ENCODE measurements at places on chromosomes 3 and 15.
A peak's percentile ranks its signal among the peaks of the same experiment; 100 is the strongest.

DNA sequence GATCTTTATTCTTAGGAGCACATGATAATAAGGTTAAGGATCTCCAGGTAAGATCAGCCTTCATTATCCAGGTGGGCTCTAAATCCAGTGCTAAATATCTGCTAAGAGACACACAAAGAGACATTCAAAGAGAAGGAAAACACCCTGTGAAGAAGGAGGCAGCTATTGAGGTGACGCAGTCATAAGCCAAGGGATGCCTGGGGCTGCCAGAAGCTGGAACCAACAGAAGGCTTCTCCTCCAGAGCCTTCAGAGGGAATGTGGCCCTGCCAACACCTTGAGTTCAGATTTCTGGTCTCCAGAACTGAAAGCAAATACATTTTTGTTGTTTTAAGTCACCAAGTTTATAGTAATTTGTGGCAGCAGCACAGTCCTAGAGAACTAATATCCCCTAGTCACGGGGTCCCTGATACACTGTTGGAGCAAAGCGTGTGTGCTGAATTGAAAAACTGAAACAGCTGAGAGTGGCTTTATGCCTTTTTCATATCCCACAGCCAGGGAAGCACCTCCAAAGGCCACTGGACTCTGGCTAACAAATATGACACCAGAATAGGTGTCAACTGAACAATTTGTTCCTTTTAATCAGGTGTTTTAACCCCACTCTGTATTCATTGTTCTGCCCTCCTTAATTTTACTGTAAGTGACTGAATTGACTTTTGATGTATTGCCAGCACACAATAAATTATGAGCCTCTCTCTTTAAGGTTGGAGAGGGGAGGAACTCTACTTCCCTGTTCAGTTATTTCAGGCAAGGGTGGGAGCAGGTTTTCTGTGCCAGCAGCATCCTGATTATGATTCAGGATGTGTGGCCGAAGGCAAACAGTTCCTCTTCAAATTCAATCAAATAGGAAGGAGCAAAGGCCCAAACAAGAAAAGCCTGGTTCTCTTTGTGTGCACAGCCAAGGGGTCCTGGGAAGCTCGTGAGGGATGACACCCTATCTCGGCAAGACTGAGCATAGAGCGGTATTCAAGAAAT lies 151.8 kb upstream of the HES1 start:
- DNase-seq = peak; percentile 20

- DNase-seq = peak; percentile 21
Measured at GRCh38 chr3:28252001-28252431, 10.6 kb downstream of the CMC1 start.

- DNase-seq = peak; percentile 4
Measured at GRCh38 chr3:102180280-102180931, 254.4 kb upstream of the ZPLD1 start.

DNA sequence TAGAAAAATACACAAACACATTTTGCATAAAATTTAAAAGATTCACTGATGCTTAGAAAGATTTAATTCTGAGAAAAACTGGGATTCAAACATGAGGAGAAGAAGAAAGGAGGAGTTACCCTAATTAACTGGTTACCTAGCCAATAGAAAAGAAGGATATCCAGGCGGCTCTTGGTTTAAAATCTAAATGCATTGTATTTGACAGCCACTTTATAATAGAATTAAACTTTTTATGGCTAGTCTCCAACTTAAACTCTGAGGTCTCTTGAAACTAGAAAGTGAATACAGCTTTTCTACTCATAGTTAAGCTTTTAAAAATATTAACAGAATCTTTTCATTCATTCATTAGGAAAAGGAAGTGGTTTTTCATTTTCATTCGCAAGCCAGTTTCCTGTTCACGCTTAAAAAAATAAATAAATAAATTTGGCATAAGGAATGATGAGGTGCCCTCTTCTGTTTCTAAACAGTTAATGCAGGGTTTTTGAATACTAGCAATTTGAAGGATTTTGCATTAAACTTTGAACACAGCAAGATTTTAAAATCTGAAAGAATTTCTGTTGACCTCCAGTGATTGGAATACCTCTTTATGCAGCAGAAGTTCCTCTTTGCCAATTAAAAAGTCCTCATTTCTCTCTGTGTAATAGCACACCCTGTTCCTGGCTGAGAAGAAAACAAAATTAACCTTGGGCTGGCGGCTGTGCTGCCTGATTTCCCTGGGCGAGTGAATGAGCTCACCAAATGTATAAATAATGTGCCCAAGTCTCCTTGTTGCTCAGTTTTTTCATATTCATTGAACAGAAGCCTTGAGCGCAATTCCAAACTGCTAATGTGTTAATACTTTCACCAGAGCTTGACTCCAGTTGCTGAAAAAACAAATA lies 105.1 kb downstream of the ZMAT3 start:
- DNase-seq = no peak

DNA sequence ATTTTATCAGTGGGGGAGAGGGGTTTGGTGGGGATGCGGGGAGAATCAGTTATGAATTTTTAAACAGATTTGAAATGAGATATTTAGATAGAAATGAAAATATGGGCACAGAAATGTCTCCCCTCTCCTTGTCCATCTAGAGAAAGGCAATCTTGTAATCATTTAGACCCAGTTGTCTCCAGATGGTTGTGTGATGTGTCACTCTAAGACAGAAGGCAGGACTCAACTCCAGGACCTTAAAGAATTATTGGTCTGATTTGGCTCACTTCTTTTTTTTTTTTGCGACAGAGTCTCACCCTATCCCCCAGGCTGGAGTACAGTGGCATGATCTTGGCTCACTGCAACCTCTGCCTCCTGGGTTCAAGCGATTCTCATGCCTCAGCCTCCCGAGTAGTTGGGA lies 77.2 kb downstream of the EOMES start:
- no peak for DNase-seq

DNA sequence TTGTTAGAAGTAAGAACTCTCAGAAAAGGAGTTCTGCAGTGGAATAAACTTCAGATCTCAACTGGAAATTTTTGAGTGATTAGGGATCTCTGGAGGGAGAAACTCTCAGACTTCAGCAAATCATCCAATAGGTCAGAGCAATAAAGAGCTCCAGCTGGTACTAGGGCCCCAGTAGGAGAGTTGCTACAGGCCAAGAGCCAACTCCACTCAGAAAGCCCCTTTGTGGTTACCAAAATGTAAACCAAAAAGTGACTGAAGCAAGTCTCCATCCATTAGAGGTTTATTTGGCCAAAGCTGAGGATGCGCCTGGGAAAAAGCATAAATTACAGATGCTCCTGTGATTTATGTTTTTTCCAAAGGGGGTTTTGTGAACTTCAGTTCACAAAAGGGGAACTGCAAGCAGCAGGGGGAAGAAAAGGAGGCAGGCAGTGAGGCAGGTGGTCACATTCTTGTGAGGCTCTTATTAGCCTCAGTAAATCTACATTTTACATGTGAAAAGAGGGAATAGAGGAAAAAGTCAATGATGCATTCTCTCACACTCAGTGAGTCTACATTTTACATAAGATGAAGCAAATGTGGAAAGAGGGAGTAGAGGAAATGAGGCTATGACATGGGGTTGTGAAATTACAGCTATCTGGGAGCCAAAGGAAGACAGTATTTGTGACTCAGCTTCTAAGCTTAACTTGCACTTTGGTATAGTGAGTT lies 92.4 kb upstream of the DAZL start:
- peak; percentile 71 for DNase-seq

DNA sequence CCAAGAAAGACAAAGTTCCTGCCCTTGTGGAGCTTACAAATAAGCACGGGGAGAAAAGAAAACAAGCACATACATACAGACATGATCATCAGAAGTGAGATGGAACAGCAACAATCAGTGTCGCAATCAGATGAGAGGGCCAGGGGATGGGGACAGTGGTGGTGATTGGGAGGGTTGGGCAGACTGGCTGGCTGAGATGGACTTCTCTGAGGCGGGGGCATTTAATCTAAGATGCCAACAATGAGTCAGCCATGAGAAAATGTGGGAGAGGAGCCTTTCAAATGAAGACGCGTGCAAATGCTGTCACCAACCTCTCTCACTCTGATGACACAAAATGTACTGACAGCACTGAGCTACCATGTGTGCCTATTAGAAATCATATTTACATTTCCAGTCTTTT lies 81.4 kb downstream of the NCEH1 start:
- no peak for DNase-seq

GRCh38 chr15:60120100-60120499 lies 116.0 kb downstream of the FOXB1 start:
- no peak for DNase-seq

DNA sequence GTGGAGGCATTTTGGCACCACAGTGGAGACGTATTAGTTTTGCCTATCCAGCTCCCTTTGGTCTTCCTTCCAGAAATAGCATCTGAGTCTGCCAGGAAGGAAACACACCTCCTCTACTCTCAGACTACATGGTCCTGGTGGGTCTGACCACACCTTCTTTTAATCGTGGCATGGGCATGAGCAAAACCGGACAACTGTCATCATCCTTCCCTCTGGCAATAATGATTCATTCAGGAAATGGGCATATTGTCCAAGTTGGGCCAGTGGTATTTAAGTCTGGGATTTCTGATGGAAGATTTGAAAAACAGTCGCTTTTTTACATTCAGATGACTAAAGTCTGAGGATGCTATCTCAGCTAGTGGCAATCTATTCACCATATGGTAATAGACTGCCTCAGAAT lies 601.0 kb upstream of the ADAMTS9 start:
- DNase-seq = no peak

GRCh38 chr15:72175186-72176044 lies 22.2 kb downstream of the GRAMD2A start:
- DNase-seq = no peak

DNA sequence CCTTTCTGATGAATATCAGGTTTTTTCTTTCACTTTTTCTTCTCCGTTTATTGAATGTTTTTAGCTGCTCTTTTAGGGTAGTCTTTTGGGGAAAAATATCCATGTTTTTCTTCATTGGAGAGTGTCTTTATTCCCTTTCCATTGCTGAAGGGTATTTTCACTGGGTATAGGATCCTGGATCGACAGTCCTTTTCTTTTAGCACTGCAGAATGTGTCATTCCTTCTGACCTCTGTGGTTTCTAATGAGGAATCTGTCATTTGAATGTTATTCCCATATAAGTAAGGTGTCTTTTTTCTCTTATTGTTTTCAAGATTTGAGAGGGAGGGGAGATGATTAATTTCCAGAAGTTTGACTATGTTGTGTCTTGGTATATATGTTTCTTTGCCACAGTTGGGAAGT lies 96.8 kb downstream of the BBX start:
- DNase-seq = no peak

GRCh38 chr15:67207555-67208207 lies 46.8 kb downstream of the AAGAB start:
- DNase-seq = no peak

DNA sequence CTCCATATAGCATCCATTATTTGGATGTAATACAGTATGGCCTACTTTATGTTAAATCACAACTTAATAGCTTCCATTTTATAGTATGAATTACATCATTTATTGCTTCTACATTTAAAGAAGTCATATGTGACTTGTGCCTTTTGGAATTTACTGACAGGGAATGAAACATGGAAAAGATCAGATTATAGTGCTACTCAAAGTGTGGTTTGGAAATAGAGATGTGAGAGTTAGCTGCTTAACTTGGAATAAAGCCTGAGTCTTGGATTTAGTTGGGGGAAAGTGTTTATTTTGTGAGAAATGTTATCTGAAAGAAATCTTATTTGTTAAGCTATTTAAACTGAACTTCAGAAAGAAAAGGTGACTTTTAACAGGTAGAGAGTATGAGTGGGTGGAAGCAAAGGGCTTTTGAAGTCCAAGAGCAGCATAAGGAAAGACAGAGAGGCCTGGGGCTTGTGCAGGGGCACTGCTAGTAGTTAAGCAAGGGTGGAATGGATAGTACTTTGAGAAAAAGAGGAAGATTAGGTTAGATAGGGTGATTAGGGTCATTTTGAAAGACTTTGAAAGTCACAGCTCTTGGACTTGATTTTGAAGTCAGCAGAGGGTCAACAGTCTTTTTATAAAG lies 60.5 kb downstream of the SLMAP start:
- no peak for DNase-seq

DNA sequence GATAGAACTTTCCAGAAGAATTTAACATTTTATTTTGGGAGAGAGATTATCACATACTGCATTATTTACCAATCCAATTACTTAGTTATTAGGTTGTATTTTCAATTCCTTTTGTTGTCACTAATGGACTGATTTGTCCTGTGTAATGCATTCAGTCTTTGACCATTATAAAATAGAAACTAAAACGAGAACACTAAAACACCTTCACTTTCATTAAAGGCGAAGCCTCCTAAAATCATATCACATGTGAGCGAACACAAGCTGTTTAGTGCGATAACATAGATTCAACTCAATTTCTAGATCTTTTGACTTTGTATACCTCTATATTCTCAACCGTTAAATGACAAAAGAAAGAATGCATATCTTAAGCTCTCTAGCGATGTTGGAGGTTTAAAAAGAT lies 253.4 kb downstream of the VGLL3 start:
- no peak for DNase-seq

- DNase-seq = no peak
Measured at GRCh38 chr3:153567011-153567410, 405.0 kb downstream of the RAP2B start.

DNA sequence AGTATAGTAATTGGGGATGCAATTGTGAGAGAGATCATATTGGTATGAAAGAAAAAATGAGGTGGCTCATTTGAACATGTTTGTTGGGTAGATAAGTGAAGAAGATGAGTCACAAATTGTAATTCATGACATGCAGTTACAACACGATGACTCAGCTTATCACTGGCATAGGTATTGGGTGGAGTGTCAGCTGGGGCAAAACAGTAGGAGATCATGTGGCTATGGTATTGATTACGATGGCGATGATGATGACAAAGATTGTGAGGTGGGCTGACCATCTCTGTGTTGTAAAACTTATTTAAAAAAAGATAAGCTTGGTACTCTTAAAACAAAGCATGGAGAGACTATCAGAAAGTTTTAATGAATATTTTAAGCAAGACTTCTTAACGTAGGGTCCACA lies 11.6 kb upstream of the DPH6 start:
- peak; percentile 4 for DNase-seq

DNA sequence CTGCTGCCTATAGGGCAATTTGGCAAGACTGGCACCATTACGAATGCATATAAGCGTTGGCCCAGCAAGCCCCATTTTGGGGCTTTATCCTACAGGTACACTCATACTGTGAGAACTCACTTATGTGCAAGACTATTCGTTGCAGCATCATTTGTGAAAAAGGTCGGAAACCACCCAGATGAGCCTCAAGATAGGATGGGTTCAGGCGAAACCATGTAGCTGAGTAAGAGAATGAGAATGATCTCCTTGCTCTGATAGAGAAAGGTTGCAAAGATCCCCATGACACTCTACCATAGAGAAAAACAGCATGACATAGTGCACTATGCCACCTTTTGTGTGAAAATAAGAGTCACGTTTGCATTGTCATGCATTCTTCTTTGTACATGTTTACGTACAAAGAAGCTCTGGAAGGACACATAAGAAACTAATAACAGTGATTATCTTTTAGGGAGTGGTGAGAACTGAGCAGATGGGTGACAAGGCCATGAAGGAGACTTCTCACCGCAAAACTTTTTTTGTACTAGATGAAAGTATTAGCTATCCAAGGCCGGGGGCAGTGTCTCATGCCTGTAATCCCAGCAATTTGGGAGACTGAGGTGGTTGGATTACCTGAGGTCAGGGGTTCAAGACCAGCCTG lies 50.0 kb downstream of the RHCG start:
- no peak for DNase-seq

All from CD14-positive monocyte (primary cell).